Activated naive CD4-positive, alpha-beta T cell (primary cell): ENCODE measurements at places on chromosomes 6 and 20.

- DNase-seq, result no peak
These were observed 69.1 kb downstream of the SLC35F1 start for GRCh38 chr6:117976030-117976651.

GRCh38 chr6:156850353-156850752 lies 73.2 kb downstream of the ARID1B start:
- DNase-seq, result no peak

GRCh38 chr6:4397307-4397706 lies 261.9 kb upstream of the ECI2 start:
- no peak for DNase-seq

DNA sequence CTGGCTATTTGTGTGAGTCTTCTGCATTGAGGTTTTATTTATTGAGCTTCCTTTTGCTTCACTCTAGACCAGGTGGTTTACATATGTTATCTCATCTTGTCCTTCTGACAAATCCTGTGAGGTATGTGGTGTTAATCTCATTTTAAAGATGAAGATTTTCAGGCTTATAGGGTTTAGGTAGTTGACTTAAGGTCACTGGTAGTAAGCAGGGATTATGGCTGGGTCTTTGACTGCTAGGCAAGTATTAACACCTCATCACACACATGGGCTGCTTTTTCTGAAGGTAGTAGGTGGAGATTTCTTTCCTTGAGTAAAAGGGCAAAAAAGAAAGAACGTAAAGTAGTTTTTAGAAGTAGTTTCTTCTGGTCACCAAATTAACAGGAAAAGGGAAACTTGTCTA lies 72.6 kb downstream of the CDKAL1 start:
- no peak for DNase-seq

DNA sequence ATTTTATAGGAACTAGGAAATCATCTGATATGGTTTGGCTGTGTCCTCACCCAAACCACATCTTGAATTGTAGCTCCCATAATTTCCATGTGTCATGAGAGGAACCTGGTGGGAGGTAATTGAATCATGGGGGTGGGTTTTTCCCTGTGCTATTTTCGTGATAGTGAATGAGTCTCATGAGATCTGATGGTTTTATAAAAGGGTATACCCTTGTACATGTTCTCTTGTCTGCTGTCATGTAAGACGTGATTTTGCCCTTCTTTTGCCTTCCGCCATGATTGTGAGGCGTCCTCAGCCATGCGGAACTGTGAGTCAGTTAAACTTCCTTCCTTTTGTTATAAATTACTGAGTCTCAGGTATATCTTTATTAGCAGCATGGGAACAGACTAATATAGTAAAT lies 27.9 kb downstream of the EPM2A start:
- no peak for DNase-seq

- DNase-seq, result no peak
These were observed 3.2 kb downstream of the CD40 start for GRCh38 chr20:46121184-46121930.

DNA sequence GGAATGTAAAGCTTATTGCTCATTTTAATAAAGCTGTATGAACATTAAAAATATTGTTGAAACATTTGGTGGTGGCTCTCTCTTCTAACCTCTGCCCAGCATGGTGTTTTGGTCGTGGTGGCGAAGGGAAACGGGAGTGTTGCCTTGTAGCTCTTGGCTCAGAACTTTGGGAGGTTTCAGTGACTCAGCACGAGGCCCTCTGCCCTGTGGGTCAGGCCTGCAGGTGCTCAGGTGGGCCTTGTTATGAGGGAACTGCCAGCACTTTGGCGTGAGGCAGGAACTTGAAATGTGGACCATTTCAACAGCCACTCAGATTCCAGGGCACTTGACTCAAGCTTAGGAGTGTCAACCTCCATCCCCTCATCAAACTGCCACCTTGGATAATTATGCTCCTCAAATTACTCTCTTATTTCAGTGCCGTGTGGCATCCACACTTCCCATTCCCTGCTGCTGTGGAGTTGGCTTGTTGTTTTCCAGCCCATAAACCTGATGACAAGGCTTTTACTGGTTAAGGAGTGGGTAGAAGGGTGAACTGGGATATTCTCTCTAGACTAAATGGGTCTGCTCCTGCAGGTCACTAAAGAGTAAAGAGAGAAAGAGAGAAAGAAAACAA lies 36.3 kb downstream of the PRDM1 start:
- no peak for DNase-seq

- DNase-seq, result no peak
These were observed 261.6 kb upstream of the FERMT1 start for GRCh38 chr20:6384380-6384779.

GRCh38 chr6:125549202-125549884 lies 200.1 kb upstream of the HEY2 start:
- no peak for DNase-seq

DNA sequence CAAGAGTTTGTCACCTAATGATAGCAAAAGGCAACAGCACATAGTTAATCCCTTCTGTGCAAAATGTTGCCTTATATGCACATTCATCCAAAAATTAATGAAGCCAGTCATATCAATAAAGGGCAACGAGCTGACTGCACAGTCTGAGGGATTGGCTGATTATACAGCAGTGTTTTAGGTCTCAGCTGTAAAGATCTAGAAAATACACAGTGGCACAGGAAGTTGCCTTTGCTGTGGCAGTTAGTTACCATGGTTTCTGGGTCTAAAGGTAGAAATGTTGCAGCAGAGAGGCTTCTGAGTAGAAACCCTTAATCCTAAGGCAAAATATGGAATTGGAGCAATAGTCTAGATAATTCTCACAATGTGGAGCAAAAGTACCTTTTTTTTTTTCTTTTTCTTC lies 89.7 kb downstream of the SMPDL3A start:
- DNase-seq, result no peak

- DNase-seq, result no peak
These were observed 483.2 kb upstream of the EPHA7 start for GRCh38 chr6:93902517-93902916.
